Muscle of arm (tissue), 14 donors: ENCODE measurements at places on chromosomes 5 and 9.

DNA sequence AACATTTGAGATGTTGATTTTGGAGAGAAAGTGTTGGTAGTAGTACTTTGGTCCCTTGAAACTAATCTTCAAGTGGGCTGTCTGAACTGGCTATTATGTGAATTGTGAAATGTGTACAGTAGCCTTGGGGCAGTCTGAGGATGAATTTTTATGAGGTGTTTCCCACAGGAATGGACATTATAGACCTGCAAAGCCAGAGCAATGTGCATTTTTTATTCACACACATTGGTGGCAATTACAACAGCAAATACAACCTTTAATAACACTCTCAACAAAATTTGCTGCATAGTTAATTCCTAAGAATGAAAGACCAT lies 147.0 kb downstream of the PAM start:
- no peak for DNase-seq

DNA sequence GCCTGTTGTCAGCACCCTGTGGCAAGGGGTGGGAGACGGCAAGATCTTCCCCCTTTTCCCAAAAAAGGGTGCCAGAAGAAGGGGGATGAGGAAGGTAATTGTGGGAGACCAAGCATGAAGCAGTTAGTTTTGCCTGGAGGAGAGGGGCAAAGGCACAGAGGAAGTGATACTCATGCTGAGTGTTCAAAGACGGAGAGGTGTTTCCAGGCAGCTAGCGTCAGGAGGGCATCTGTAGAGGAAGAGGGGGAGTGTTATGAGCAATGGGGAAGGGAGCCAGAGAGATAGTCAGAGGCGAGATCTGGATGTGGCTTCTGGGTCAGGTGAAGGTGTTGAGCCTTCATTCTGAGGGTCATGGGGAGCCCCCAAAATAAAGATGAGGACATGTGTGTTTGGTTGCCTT lies 26.9 kb upstream of the ADAM19 start:
- DNase-seq = no peak

GRCh38 chr9:90032296-90033027 lies 427.6 kb downstream of the GADD45G start:
- DNase-seq = no peak

DNA sequence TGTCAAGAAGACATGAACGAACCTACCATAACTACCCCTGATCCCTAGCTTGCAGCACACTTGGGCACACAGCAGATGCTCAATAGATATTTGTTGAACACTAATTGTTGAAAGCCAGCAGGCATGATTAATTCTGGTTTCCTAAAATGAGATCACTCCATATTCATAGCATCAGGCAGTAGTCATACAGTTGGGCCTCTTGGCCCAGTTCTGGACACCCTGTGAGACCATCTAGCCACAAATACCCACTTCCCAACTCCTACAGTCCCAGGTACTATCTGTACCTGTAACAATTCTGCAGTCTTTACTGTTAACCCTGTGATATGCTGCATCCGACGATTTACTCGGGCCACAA lies 24.2 kb downstream of the P4HA2 start:
- DNase-seq = no peak

DNA sequence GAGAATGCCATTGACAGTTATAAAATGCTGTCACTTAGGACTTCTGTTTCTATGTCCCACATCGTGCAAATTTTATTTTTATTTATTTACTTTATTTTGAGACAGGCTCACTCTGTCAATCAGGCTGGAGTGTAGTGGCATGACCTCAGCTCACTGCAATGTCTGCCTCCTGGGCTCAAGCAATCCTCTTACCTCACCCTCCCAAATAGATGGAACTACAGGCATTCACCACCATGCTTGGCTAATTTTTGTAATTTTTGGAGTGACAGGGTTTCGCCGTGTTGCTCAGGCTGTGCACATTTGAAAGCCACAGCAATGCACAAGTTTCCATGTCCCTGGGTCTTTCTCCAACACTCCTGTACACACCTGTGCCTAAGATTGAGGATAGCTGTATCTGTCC lies 51.8 kb downstream of the ADAMTS16 start:
- no peak for DNase-seq

- no peak for DNase-seq
Observed at GRCh38 chr9:76200745-76201144, 193.5 kb downstream of the RFK start.

- DNase-seq = no peak
Observed at GRCh38 chr5:107524111-107524510, 146.6 kb downstream of the EFNA5 start.

DNA sequence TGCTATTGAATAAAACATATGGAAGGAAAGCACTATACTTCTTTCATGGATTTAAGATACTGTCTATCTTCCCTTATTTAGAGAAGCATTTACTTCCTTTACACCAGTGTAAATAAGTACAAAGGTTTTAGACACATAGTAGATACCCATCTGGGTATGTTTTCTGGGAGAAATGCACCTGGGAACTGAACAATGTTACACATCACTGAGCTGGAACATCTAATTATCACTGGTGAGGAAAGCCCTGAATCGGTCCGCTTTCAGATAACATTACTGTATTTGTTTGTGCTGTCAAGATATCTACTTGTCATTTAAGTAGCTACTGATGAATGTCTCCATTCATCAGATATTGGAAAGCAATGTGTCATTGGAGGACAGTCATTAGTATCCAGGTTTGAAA lies 964.7 kb upstream of the PTPRD start:
- no peak for DNase-seq

GRCh38 chr9:35834260-35835215 lies 5.5 kb downstream of the TMEM8B start:
- no peak for DNase-seq

GRCh38 chr5:111494355-111494999 lies 17.9 kb downstream of the STARD4 start:
- DNase-seq = no peak

GRCh38 chr9:136482046-136482792 lies 621 bp downstream of the SEC16A start:
- DNase-seq = peak; percentile 46

DNA sequence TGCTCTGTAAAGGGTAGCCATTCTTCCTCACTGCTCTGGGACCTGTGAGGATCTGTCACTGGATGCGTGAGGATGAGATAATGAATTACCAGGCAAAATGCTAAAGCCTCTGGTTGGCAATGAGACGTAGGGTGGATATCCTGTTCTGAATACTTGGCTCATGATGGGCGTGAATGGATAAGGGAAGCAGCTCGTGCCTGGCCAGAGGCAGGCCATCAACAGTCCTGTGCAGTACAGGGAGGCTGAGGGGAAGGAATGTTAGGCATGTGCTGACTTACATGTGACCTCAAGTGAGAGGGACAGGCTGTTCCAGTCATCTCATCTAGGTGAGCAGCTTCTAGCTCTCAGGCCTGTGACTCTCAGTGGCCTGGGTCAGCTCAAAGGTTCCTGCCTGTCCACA lies 172.8 kb downstream of the CARTPT start:
- DNase-seq = no peak

- no peak for DNase-seq
Observed at GRCh38 chr9:137054932-137055384, 1.1 kb upstream of the ENTPD2 start.

DNA sequence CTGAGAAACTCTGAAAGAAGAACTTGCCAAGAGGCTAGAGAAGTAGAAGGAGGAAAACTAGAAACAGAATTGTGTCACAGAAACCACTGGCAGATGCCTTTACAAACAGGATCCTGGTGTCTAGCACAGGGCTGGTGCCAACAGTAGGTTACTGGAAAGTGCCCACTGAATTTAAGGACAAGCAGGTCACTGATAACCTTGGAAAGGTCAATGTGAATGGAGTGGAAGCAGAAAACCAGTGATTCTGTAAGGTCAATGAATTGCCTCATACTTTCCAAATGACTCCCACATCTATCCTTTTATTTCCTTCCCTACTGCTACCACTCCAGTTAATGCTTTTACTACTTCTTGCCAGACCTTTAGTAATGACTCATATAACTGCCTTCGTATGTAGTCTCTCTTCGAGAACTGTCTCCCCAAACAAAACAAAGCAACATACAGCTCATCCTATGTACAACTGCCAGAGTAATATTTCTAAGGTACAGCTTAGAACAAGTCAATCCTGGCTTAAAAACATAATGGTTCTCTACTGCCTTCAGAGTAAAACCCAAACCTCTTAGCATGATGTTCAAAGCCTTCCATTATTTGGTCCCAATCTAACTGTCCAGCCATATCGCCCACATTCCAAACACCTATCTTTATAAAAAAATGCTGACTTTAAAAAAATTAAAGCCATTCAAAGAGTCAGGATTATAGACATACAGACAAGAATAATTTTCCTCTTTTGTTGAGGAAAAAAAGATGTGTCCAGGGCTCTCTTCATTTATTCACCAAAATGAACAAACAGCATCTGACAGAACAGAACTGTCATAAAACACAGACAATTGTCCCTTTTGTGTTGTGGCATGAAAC lies 52.5 kb downstream of the NR3C1 start:
- DNase-seq = no peak

DNA sequence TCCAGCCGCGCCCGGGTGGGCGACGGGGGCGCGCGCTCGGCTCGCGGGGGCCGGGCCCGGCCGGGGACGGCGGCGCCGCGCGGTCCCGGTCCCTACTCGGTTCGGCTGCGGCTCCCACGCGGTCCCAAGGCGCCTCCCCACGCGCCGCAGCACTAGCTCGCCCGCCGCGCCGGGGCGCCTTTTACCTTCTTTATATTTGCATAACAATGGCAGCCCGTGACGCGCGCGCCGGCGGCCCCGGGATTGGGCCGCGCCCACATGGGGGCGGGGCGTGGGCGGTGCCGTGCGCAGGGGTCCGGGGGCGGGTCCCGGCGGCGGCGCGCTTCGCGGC lies at the start of gene NRARP:
Gene NRARP (minus strand): TSS at position 154 of the 331 bp plus-strand sequence. CDS start 343 bp downstream, outside the sequence.
- peak; percentile 71 for DNase-seq

GRCh38 chr5:28576022-28576421 lies 1537.6 kb upstream of the CDH9 start:
- no peak for DNase-seq

DNA sequence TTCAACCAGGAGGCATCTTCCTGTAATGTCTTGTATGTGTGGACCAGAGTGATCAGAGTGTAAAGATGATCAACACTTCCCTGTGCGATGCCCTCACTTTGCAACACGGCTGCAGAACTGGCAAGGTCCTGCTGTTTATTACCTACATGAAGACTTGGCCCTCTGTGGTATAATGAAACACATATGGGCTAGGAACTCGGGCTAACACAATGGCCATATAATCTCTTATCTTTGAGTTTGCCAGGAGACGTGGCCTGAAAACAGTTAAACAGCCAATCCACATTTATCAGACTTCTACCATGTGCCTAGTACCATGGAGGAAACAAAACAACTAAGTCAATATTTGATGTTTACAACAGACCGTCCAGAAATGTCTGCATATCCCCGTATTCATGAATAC lies 145.5 kb downstream of the ZNF462 start:
- no peak for DNase-seq

GRCh38 chr9:92754091-92754745 lies 10.4 kb downstream of the BICD2 start:
- no peak for DNase-seq

DNA sequence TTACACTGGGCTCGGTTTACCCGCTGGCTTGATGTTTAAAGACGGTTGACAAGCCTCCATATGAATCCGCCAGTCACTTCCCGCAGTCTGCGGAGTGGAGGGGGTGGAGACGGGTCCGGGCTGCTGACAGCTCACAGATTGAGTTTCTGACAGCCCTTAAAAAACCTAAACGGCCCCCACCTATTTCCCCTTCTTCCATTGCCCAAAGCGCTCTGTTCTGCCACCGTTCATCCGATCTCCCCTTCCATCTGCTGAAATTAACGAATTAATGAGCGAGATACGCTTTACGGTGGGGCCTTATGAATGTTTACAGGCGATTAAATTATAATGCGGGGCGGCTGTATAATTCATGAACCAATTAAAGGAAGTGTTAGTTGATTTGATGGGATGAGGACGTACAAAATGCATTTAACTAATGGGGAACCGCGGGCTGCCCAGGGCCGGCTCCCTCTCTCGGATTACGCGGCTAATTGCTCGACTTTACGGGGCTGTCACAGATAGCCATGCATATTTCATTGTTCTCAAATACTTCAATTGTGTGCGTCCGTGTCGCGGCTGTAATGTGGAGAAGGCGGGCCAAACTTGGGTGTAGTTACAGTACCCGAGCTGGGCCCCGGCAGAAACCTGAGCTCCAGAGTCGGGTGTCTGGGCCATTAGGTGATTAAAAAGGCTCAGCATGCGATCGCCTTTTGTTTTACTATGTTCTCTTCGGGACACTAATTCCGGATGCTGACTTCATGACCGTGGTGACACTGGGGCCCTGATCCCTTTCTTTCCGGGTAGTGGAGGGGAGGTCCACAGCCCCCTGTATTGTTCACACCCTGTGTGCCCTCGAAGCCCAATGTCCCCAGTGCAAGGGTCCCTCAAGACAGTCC lies 74.9 kb downstream of the GTF3C4 start:
- DNase-seq = no peak

- no peak for DNase-seq
Observed at GRCh38 chr5:18027241-18027867, 393.1 kb downstream of the TAF11L14 start.

GRCh38 chr5:55702598-55703345 lies 9.4 kb downstream of the SLC38A9 start:
- no peak for DNase-seq

GRCh38 chr5:138354926-138355378 lies 2.5 kb downstream of the KDM3B start:
- DNase-seq = no peak

DNA sequence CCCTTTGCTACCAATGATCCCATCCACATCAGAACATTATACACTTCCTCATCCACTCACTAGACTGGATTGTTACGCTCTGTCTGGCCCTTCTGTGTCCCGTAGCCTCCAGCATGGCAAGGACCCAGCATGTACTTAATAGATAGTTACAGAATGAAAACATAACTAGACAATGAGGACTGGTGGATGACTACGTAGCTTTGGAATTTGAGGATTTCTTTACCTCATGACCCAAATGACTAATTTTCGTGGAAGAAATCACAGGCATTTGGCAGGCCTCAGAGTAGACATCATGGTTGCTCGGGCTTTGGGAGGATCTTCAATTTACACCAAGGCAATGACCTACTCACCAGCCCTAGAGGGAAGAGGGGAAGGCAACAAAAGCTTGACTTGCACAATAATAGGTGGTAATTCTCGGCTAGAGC lies 299.8 kb downstream of the TLE1 start:
- DNase-seq = peak; percentile 48

DNA sequence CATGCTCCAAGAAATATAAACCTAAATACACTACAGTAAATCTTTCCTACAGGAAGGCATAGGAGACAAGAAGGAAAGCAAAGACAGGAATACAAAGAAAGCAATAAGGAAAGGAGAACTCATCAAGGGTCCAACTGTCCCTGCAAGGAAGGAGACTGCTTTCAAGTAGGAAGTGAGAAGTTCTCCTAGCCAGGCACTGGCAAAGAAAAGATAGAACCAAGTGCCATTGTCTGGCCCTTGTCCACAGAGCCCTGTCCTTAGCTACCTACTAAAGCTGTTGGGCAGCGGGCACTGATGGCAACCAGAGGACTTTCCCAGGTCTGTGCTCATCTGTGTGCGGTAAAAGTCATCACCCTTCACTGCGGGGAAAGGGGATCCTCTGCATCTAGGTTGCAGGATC lies 108.2 kb downstream of the KLHL3 start:
- no peak for DNase-seq
